BJ (cell line): ENCODE measurements at places on chromosomes 4 and X.

DNA sequence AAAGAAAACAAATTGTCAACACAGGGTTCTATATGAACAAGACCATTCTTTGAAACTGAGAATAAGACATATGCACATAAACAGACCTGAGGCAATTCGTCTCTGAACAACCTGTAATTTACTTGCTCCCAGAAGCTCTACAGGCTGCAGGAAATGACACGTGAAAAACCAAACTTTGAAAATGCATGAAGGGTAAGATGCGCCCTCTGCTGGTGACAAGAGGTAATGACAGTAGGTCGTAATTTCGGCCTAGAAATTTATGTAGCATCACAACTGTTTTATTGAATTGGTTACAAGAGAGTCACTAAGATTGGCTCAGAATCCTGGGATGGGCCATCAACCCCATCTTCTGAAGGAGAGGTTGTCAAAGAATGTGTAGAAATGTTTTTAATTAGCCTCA, 276.5 kb downstream of the PPP4R3C start:
- no peak for DNase-seq

- no peak for DNase-seq
Observed at GRCh38 chrX:8755813-8756212, 23.9 kb upstream of the ANOS1 start.

- DNase-seq: no peak
Observed at GRCh38 chr4:149029056-149029651, 586.9 kb upstream of the NR3C2 start.

GRCh38 chr4:127364911-127365310, 267.8 kb upstream of the INTU start:
- no peak for DNase-seq

GRCh38 chr4:159264057-159264456, 161.2 kb downstream of the RAPGEF2 start:
- DNase-seq: no peak

GRCh38 chrX:27555514-27555913, 34.6 kb upstream of the DCAF8L2 start:
- DNase-seq: no peak

GRCh38 chr4:116734178-116734577, 351.2 kb downstream of the TRAM1L1 start:
- no peak for DNase-seq
